ENCODE measurements at places on chromosomes 11 and 22. TPM values are rescaled to one million over a fixed set of nuclear protein-coding genes. Genes with fewer than 3 reads are reported as not detected.

DNA sequence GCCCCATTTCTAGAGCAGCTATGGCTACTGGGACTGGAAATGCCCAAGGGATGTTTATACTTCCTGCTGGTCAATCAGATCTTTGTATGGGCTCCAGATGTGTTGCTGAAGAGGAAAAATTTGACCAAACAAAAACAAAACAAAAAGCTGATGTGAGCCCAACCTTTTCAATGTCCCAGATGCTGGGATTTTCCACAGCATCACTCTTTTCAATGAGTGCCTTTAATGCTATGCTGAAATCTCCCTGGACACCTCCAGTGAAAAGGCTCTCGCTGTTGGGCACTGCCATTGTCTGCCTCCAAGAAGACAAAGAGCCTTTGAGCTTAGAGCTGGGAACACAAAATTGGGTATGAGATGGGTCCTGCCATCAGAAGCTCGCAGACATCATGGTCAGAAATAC lies 671.9 kb downstream of the NTM start:
- no peak for DNase-seq

YPEL1 gene
- total RNA-seq, result 1.1 TPM

DNA sequence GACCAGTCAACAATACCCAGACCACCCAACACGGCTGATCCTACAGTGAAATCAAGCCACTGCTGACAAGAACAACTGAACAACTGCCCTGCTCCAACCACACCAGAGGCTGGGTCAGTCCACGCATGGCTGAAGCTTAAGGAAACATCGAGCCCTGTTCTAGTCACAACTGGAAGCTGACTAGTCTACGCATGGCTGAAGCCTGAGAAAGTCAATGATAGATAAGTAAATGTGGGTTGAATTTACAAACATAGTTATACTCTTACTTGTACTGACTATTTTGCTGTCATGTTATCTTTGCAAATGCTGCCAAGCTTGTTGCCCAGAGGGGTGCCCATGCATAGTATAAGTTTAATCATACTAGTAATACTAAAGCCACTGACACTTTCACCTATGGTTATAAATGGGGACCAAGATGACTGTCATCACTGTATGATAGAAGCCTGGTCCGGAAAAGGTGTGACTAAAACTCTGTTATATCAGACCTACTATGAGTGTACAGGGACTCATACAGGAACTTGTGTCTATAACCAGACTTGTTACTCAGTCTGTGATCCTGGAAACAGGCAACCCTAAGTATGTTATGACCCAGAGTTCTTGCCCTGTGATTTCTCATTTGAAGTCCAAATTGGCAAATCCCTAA lies 43.4 kb upstream of the GLYAT start:
- no peak for DNase-seq

CARNS1 gene
- total RNA-seq, result under 0.01 TPM

DNA sequence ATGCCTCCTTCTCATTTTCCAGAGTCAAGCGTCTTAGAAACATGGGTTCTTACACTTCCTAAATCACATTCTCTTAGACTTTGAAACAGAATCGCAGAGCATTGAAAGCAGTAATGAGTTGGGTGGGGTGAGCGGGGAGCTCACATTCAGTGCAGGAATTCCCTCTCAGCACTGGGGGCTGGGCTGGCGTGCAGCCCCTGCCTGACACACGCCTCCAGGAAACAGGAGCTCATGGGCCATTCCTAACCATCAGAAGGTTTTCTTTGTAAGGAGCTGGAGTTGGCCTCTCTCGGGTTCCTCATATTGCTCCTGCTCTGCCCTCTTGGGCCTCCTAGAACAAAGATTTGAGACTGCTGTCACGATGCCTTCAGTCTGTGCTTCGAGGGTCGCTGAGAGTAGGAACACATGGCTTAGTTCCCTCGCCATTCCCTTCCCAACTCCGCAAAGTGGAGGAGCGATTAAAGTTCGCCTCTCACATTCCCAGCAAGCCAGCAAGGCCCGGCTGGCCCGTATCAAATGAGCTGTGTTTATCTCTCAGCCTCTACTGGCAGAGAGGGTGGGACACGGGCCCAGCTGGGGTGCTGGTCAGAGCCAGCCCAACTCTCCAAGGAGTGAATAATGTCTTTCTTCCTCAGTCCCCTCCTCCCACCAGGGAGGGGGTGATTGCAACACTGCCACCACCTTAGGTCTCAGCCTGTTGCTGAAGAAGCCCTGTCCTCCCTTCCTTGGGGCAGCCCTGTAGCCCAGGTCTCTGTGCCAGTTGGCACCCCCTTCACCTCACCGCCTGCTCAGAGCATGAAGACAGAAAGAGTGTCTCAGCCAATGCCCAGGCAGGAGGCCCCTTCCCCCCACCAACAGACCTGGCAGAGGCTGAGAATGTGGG lies 10.4 kb downstream of the CHRDL2 start:
- DNase-seq, result peak; percentile 89

GRCh38 chr22:37713761-37714160 lies 16.9 kb downstream of the TRIOBP start:
- no peak for DNase-seq

JAML gene
- total RNA-seq, result not detected

IL18 gene
- 0.54 TPM for total RNA-seq

POU2AF3 gene
- not detected for total RNA-seq

GRCh38 chr11:115470928-115471327 lies 33.3 kb downstream of the CADM1 start:
- no peak for DNase-seq

DNA sequence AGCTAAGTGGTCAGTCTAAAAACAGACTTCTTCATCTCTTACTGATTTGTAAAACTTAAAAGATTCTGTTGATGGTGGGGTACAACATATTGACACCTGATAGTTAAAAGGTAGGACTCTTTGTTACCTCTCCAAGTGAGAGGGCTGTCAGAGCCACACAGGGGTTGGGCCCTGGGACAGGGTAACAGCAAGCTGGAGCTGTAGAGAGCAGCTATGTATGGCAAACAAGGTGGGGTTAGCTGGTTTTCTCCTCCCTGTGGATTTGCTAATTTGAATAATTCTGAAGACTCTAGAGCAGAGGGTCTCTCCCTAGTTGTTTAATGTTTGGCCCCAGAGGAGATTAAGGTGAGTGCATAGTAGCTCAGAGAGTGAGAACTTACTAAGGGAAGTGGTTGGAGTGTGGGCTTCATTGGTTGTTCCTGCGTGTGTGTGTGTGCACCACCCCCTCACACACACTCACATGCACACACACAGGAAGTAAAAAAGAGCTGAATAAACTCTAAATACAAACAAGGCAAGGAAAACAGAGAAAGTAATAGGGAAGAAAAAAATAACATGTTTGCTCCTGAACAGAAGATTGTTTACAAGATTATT lies 9.2 kb upstream of the GAS2 start:
- DNase-seq, result no peak

Measured in IMR-90 (cell line).